Fibroblast of skin of scalp (primary cell): ENCODE measurements at places on chromosomes 13 and 19.

- DNase-seq, result no peak
Measured at GRCh38 chr19:3586127-3586626, 899 bp downstream of the GIPC3 start.

GRCh38 chr13:101327871-101328270 is 88.4 kb downstream of the NALCN start:
- no peak for DNase-seq

- DNase-seq, result no peak
Measured at GRCh38 chr19:19098084-19098702, 34.4 kb downstream of the SLC25A42 start.

- DNase-seq, result peak; percentile 64
Measured at GRCh38 chr19:4803736-4804695, 12.5 kb downstream of the FEM1A start.

DNA sequence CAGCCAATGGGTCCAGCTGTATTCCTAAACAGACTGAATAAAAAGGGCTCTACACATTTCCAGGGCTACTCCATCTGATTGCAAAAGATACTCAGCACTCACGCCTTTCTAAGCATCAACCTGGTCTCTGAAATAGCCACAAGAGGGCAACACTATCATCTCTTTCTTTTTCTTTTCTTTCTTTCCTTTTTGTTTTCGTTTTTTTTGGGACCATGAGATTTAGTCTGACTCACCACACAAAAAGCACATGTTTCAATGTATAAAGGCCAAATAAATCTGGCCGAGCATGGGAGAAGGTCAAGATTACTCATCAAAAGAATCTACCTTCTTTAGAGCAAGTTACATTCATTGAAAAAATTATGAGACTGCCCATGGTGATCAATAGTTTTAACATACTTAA is 805.6 kb upstream of the ARGLU1 start:
- DNase-seq, result peak; percentile 53
